ENCODE measurements at places on chromosomes 1 and 21. TPM values are rescaled to one million over a fixed set of nuclear protein-coding genes. Genes with fewer than 3 reads are reported as not detected.

TRIM67 gene
- not detected for total RNA-seq

TINAGL1 gene
- 273 TPM for total RNA-seq

TTC24 gene
- not detected for total RNA-seq

ZBTB21 gene
- 3.0 TPM for total RNA-seq

CYYR1 gene
- 8.7 TPM for total RNA-seq

F5 gene
- not detected for total RNA-seq

FABP3 gene
- 1.3 TPM for total RNA-seq

OR6K3 gene
- total RNA-seq = not detected

MAP7D1 gene
- total RNA-seq = 41.0 TPM

HES3 gene
- total RNA-seq = not detected

HSD3B1 gene
- total RNA-seq = not detected

SELL gene
- total RNA-seq = 0.13 TPM

MYOG gene
- total RNA-seq = not detected

CLDN17 gene
- not detected for total RNA-seq

ARMH1 gene
- 0.13 TPM for total RNA-seq

UTS2 gene
- total RNA-seq = not detected

EPHA10 gene
- under 0.01 TPM for total RNA-seq

DCDC2B gene
- not detected for total RNA-seq

STIL gene
- 4.6 TPM for total RNA-seq

COL9A2 gene
- 0.39 TPM for total RNA-seq

AQP10 gene
- not detected for total RNA-seq

SLC30A10 gene
- not detected for total RNA-seq

SAMD11 gene
- total RNA-seq = under 0.01 TPM

HRNR gene
- not detected for total RNA-seq

OR2L8 gene
- total RNA-seq = not detected

RGS8 gene
- not detected for total RNA-seq

TAS1R1 gene
- 0.13 TPM for total RNA-seq

ZMYM4 gene
- total RNA-seq = 27.4 TPM

MXRA8 gene
- not detected for total RNA-seq

GREM2 gene
- total RNA-seq = not detected

MANEAL gene
- total RNA-seq = 1.6 TPM

DIRAS3 gene
- 0.13 TPM for total RNA-seq

LPAR3 gene
- total RNA-seq = not detected

C1orf159 gene
- 9.1 TPM for total RNA-seq

TAGLN2 gene
- total RNA-seq = 136 TPM

ATF6 gene
- 69.3 TPM for total RNA-seq

IGSF21 gene
- not detected for total RNA-seq

KIRREL1 gene
- total RNA-seq = 16.2 TPM

PCSK9 gene
- under 0.01 TPM for total RNA-seq

TMEM63A gene
- 3.6 TPM for total RNA-seq

CAMSAP2 gene
- 29.2 TPM for total RNA-seq

LCE1D gene
- not detected for total RNA-seq

DDR2 gene
- 2.1 TPM for total RNA-seq

USP48 gene
- 55.1 TPM for total RNA-seq

KIF2C gene
- 9.7 TPM for total RNA-seq

CD247 gene
- total RNA-seq = under 0.01 TPM

RPL11 gene
- 1,266 TPM for total RNA-seq

CAPN8 gene
- total RNA-seq = not detected

UHMK1 gene
- 46.4 TPM for total RNA-seq

TNFAIP8L2 gene
- total RNA-seq = not detected

IGSF5 gene
- total RNA-seq = not detected

BRINP2 gene
- not detected for total RNA-seq

S100A7A gene
- total RNA-seq = not detected

RGL1 gene
- total RNA-seq = 28.3 TPM

KLHDC7A gene
- not detected for total RNA-seq

UBXN10 gene
- total RNA-seq = not detected

KIF14 gene
- 2.1 TPM for total RNA-seq

NMNAT2 gene
- total RNA-seq = 0.51 TPM

Measured in dermis microvascular lymphatic vessel endothelial cell (primary cell).